ENCODE measurements at places on chromosomes 6 and 20. TPM values are rescaled to one million over a fixed set of nuclear protein-coding genes. Genes with fewer than 3 reads are reported as not detected.
A peak's percentile ranks its signal among the peaks of the same experiment; 100 is the strongest.

TMEM239 gene
- not detected for total RNA-seq

TRIM10 gene
- not detected for total RNA-seq

TRIM40 gene
- total RNA-seq = not detected

PI16 gene
- 52.9 TPM for total RNA-seq

PSORS1C1 gene
- total RNA-seq = 2.1 TPM

SLC22A16 gene
- not detected for total RNA-seq

DCDC2 gene
- not detected for total RNA-seq

TAGAP gene
- 2.7 TPM for total RNA-seq

BANF2 gene
- not detected for total RNA-seq

MYL9 gene
- total RNA-seq = 245 TPM

DPPA5 gene
- not detected for total RNA-seq

ANGPT4 gene
- 1.2 TPM for total RNA-seq

HAO1 gene
- not detected for total RNA-seq

GPSM3 gene
- total RNA-seq = 7.4 TPM

SASH1 gene
- 132 TPM for total RNA-seq

KIF6 gene
- not detected for total RNA-seq

DNA sequence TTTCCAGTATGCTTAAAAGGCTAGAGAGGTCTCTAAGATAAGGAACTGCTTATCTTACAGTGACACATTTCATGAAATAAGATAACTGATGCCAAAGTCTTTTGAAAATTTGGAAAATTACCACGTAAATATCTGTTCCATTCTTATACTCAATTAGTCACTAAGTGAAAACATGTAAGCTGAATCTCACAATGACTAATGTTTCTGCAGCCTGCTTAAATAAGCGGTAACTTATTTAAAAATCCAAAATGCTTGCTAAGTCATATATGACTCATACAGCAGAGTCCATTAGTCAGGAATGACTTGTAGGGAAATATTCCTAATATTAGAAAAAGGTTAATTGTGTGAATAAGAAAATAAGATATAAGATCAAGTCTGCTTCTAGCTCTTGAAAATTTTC lies 27.8 kb upstream of the LGSN start:
- DNase-seq = no peak

DNA sequence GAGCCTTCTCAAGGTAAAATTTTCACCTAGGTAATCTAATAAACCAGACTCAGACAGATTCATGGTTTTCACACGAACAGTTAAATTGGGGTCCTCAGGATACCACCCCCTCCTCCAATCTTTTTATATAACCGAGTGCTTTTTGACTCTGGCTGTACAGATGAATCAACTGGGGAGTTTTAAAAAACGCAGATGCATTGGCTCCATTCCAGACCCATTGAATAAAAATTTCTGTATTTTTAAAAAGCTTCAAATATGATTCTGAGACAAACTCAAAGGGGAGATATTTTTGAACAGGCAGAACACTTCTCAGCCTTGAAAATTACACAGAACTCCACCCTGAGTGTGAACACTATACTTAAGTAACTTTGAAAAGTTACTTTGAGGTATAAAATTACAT lies 7.2 kb downstream of the UTRN start:
- DNase-seq = no peak

DNA sequence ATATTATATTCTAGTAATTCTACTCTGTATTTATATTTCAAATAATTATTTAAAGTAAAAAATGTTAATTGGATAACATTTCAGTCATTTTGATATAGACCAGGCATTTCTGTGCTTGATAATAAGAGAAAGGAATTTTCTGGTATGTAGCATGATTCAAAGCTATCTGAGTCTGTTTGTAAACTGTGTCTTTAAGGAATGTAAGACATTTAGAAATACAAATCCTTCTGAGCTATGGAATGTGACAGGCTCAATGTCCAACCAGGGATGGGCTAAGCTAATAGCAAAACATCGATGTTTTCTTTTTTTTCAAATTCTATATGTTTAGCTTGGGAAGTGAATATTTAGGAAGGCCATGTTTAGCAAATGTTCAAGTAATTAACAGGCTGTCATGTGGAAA lies 41.5 kb upstream of the FAM83B start:
- no peak for DNase-seq

DNA sequence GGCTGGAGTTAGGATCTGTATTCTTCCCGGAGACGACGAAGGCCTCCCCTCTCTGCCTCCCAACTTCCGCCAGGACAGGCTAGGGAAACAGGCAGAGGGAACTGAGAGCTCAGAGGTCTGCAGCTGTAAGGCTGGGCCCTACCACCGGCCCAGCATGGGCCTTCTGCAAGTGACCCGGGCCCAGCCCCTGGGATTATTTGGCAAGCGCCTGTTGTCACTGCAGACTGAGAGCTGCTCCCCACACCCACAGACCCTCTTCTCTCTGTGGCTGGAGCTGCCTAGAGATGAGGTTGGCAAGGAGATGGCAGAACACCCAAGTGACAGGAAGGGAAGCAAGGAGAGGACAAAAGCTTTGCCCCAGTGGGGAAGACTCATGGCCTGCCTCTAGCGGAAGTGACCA lies 212.6 kb downstream of the ZDHHC14 start:
- no peak for DNase-seq

GRCh38 chr6:150661216-150662007 lies 61.7 kb downstream of the PLEKHG1 start:
- DNase-seq = no peak

- no peak for DNase-seq
Observed at GRCh38 chr20:35360033-35360432, 51.7 kb downstream of the UQCC1 start.

- DNase-seq = no peak
Observed at GRCh38 chr6:2639896-2640295, 110.8 kb downstream of the MYLK4 start.

GRCh38 chr20:45937765-45938164 lies 3.3 kb downstream of the PCIF1 start:
- DNase-seq = no peak

DNA sequence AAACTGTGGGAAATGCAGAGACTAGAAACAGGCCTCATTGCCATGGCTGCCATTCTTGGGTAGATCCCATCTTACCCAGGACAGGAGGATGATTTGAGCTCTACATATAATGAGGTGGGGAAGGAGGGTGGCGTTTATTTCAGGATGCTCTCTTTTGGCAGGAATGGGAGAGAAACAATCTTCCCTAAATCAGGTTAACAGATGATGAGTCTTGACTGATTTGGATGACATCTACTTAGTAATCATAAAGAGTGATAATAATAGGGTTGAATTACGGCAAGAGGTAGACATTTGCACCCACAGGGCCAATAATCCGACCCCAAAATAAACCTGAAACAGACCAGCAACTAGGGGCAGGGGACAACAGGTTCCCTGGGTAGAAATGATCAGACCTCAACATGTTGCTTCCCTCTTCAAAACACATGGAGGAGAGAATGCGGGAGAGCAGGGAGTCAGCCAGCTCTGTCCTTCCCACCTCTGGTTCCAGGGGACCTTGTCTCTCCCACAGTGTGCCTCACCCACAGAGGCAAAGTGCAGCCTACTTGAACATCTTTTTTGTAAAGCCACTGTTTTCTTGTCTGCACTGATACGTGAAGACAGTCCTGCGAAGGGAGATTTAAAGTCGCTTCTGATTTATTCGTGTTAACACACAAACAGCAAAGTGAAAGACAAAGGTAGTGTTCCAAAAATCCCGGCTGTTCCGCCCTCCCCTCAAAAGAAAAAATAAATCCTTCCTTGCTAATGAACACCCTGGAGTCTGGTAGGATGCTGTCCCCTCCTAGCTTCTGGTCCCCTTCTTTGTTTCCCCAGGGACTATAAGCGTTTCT lies 3.9 kb downstream of the FOXQ1 start:
- no peak for DNase-seq

- no peak for DNase-seq
Observed at GRCh38 chr6:41306187-41306854, 19.8 kb upstream of the TREM1 start.

GRCh38 chr20:62511915-62512610 lies 36.3 kb upstream of the GATA5 start:
- DNase-seq = no peak

DNA sequence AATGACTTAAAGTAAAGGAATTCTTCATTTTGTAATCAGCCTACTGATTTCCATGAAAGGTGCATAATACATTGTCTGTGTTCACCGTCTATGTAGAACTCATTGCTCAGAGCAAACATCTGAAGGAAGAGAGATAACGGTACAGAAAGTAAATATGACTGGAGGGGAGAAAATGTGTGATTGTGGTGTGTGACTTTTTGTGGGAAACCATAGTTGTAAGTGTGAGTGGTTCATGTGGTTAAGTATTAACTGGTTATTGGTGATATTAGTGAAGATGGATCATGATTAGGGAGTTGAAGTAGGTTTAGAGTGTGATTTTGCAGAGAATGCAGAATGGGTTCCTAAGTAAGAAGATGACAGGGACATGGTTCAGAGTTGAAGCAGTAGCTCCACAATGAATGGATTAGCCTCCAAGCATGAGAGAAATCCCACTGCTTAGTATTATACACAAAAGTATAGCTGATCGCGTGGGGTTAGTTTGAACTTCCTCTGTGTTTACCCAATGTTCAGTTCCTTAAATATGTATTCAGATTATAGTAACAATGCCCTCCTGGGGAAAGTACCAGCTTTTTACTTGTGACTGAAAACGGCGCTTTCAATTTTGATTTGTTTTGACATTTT lies 368.9 kb downstream of the UTRN start:
- no peak for DNase-seq

GRCh38 chr6:143734641-143735063 lies 56.9 kb downstream of the PHACTR2 start:
- DNase-seq = no peak

DNA sequence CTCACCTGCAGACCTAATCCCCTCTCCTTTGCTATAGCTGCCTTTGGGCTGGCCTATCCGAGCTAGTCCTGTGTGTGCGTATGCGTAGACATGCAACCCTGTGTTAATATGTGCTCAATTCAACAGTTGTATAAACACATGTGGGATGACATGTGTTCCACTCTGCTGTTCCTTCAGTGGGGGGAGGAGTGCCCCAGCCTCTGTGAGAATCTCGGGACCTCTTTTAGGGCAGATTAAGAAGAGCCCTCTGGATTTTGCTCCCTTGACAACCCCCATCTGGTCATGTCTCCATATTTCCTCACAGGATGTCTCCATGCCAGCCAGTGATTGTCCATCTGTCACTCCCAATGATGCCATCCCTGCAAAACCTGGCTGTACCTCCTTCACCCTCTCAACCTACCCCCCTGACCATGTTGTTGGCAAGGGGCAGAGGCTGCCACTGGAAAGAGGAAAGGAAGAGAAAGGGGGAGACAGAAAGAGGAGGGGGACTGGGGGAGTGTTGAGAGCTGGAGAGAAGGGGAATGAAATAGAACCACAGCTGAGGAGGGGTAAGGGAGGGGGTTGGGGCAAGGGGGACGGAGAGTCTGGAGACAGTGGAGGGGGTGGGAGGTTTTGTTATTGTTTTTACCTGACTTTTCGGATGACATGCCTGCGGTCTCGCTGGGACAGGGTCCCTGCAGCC lies 417 bp downstream of the PRRT1 start:
- DNase-seq = no peak

- DNase-seq = no peak
Observed at GRCh38 chr6:132513831-132514545, 1.1 kb upstream of the STX7 start.

DNA sequence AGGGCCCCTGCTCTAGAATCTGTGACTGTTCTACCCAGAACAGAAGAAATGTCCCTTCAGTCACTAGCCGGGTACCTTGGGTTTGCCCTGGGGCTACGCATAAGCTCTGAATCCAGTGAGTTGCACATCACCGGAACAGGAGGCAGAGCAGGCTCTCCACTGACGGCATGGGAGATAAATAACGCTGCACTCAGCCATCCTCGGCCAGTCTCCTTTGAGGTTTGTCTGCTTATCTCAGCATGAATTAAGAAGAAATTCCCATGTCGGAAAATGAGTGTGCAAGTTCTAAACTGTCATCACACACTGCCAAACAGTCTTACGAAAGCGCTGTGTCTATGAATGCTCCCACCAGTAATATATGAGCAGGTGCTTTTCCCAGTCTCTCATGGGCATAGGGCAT lies 90.8 kb downstream of the FAM50B start:
- no peak for DNase-seq

- no peak for DNase-seq
Observed at GRCh38 chr6:28981431-28981832, 23.7 kb downstream of the ZNF311 start.

- no peak for DNase-seq
Observed at GRCh38 chr6:5435449-5435848, 174.1 kb downstream of the FARS2 start.

DNA sequence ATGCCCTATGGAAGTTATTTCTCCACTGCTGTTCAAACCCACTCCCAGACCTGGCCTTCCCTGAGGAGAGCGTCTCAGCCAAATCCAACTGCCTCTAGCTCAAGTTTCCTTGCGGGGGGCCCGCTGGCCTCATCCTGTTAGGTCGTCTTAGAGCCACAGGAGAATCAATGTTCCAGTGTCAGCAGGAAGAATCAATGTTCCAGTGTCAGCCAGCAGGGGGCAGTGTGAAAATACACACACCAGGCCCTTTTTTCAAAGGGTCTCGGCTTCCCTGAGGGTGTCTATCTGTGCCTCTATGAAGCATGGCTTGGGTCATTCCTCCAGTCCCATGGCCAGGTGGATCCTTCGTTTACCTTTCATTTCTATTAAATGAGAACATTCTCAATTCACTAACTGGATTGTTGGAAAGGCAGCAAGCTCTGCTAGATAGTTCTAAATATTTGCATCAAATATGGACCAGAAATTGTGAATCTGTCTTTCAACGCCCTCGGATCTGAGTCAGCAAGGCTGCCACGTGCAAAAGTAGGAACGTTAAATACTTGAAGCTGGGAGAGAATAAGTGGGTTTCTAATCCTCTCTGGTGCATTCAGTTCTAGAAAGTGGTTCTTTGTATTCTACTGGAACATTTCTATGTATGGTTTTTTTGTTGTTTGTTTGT lies 19.2 kb downstream of the PRND start:
- peak; percentile 79 for DNase-seq

GRCh38 chr20:2559651-2560050 lies 23.3 kb downstream of the TMC2 start:
- DNase-seq = no peak

GRCh38 chr6:16543521-16543920 lies 217.7 kb downstream of the ATXN1 start:
- DNase-seq = no peak

DNA sequence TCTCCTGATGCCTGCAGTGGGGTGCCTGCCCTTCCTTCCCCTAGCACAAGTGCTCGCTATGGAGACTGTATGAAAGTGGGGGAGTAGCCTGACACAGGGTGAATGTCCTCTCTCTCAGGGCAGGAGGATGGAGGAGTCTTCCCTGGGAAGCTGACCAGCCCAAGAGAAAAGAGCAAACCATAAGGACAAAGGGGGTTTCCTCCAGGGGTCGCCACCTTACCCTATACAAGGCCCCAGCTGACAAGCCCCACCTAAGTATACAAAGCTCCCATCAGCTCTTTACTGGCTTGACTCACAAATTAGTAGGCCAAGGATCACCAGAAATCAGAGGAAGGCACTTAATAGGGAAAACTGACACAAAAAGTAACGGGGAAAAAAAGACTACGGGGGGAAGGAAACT lies 54.1 kb downstream of the PLAGL1 start:
- DNase-seq = no peak

Measured in tibial nerve (tissue), 4 donors.